ENCODE measurements at places on chromosomes 12 and 14. TPM values are rescaled to one million over a fixed set of nuclear protein-coding genes. Genes with fewer than 3 reads are reported as not detected.

Gene REM2
- total RNA-seq: 11.3 TPM

Gene CEBPE
- not detected for total RNA-seq

DNA sequence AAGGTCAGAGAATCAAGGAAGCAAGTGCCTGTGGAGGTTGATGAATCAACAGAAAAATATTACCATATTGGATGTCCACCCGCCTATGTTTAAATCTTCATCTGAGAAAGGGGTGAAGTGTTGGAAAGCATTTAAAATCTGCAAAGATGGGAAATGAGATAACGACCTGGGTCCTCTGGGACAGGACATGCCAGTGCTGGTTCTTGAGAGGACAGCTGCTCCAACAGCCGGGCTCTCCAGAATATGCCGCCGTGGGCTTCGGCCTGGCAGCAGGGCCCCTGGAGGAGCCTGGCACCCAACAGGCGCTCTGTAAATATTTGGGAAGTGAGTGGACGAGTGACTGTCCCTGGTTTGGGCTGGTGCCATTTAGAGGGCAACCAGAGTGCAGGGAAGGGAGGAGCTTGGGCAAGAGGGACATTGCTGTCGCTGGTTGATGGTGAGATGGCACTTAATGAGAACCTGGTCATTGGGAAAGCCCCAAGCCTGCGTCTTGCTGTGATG is 129.9 kb downstream of the KCNA5 start:
- DNase-seq: no peak

DNA sequence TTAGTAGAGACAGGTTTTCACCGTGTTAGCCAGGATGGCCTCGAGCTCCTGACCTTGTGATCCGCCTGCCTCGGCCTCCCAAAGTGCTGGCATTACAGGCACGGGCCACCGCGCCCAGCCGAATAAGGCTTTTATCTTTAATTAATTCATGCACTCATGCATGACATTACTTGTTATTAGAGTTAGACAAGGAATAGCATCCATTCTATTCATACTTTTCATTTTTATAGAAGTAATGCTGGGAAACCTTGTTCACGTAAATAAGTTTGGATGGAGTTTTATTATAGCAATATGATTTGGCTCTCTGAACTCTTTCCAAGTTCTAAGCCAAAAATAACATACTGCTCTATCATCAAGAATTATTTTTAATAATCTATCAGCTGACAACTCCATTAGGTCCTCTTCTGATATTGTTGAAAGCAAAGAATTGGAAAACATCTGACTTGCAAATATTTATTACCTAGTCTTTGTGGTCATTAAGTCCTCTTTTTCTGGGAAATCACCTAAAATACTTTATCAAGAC is 168.8 kb upstream of the CCND2 start:
- DNase-seq: no peak

DNA sequence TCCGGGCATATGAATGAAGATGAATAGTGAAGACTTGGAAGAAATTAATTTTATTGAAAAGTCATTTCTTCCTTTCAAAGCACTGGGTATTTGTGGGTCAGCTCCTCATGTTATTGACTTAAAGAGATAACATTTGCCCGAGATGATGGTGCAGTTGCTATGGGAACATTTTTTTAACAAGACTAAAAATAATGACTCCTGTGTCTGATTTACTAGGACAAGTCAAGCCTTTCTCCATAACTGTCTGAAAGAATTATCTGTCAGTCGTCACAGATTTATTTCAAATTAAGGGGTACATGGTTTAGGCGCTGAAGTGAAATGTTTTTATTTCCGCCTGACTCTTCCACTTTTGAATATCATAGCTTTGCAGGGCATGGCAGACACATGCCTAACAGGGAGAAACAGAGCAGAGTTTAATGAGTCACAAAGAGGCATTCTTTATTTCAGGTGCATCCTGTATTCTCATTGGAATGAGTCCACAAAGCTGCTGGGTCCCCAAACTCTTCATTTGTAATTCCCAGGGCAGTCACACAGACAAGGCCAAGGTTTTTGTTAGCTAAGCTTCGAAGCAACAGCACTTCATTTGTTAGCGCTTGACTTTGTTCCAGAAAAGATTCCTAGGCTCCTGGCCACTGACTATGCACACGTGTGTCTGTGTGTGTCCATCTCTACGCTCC is 4.3 kb upstream of the GPHB5 start:
- no peak for DNase-seq

All from progenitor cell of endocrine pancreas (in vitro differentiated cells).